GM12892 (cell line): ENCODE measurements at places on chromosomes 4 and X.

GRCh38 chrX:39693298-39693697 is 404.5 kb downstream of the BCOR start:
- no peak for DNase-seq

GRCh38 chr4:52376132-52376704 is 282.9 kb downstream of the USP46 start:
- no peak for DNase-seq

DNA sequence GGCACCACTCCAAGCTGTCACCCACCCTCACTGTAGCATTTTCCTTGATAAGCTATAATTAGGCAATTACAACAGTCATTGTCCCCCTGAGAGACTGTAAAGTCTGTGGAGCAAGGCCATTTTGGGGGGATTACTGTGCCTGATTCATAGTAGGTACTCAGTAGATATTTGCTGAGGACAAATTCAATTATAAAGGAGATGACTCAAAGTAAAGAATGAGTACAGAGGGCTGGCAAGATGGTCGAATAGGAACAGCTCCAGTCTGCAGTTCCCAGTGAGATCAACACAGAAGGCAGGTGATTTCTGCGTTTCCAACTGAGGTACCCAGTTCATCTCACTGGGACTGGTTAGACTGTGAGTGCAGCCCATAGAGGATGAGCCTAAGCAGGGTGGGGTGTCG is 42.0 kb downstream of the MAOB start:
- no peak for DNase-seq

- no peak for DNase-seq
These were observed 783 bp downstream of the RBPJ start for GRCh38 chr4:26321373-26322221.

GRCh38 chrX:150202641-150203247 is 160.4 kb upstream of the MAMLD1 start:
- DNase-seq = no peak

DNA sequence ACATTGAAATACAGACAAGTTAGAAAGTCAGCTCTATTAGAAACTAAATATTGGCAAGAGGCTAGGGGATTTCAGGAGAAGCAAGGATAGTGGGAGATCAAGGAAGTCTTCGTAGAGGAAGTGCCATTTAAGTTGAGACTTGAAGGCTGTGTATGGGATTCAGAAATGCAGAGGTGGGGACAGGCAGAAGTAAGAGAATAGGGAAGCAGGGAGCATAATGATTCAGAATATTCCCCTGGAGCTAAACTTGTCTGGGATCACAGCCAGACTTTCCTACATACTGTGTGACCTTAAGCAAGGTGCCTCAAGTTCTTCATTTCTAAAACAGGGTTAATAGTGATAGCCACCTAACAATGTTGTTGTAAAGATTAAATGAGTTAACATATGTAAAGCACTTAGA is 108.8 kb downstream of the DDIT4L start:
- DNase-seq = no peak

GRCh38 chr4:100816436-100817045 is 298.7 kb upstream of the EMCN start:
- DNase-seq = no peak

- DNase-seq = no peak
These were observed 45.6 kb upstream of the HAND2 start for GRCh38 chr4:173575482-173576152.

- DNase-seq = no peak
These were observed 942.3 kb upstream of the SLIT2 start for GRCh38 chr4:19309378-19309777.

DNA sequence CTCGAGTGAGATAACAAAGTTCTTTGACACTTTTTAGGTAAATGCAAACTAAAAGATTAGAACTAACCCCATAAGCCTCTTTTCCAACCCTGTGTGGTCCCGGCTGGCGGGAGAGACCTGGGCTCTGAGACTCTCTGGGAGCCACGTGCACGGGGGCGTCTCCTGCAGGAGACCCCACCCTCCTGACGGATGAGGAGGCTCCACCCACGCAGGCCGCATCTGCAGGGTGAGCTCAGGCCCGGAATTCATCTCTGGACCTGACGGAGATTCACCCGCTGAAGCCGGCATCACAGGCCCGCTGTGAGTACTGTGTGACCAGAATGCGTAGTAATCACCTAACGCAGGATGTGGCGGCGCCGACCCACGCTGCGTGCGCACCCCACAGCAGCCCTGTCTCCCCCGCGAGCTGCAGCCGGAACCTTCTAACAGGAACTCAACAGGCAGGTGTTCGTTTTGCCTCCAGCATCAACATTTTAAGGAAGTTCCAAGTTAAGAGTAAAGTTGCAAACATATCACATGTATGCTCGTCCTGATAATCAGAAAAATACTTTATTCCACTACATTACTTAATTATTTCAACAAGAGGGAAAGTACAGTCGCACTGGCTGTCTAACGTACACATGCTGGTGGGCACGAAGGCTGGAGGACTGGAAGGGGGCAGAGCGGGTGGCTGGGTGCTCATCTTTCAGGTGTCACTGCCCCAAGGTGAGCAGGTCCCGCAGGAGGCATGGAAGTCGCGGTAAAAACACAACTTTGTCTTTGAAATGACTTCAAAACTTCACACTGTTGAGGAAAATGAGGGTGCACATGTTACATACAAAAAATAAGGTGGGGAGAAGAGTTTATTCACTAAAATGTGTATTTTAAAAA is 44.5 kb downstream of the FGFRL1 start:
- no peak for DNase-seq
